NCI-H1436 treated with DMSO at 0.1 percent for 48 hours (cell line): ENCODE measurements at places on chromosomes 12 and 14.

DNA sequence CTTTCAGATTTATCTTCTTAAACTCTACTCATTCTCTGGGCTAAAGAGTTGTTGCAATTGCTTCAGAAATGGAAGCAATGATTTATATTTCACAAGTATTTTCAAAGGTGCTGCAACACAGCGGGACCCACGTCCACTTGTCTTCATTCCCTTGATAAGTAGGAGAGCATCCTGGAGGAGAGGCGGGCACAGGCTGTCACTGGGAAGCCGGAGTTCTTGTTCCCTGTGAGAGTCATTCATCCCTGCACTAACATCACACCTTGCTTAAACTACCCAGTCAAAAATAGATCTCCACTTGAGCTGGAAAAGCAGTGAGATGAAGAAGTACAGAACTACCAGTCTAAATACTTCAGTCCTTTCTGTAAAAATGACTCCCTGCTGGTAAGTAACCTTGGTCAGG lies 160.5 kb upstream of the RASSF8 start:
- no peak for DNase-seq

DNA sequence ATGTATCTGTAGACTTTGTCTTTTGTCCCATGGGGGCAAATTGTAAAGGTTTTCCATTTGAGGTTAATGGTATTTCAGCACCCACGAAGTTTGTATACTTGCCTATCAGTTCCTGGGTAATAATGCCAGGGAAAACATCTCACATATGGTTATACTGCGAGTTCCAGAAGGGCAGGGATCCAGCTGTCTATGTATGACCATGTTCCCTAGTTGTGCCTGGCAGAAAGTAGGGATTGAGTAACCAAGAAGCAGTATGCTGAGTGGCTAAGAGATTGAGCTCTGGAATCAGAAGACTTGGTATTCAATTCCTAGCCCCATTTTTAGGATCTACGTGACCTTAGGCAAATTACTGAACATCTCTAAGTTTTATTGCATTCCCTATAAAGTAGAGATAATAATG lies 173.2 kb upstream of the PWP1 start:
- DNase-seq, result no peak

DNA sequence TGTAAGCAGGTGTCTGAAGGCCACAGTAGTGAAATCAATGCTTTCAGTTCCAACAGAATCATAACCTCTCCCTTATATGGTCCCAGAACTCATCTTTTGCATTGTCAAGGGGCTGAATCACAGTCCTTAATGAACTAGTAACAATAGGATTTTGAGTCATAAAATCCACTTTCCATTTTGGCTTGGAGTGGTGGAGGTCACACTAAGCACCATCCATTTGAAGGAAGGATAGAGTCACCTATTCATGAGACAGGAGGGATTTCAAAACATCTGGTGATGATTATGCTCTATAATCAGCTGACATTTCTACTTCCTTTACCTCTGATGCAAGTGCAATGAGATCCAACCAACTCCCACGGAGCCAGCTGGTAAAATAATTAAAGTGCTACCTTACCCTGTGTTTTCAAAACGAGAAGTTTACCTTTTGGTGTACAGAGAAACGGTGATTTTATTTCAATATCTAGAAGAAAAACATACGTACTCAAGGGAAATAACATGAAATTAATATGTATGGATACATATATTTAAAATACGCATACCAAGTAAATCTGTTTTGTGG lies 59.1 kb downstream of the TMEM132D start:
- no peak for DNase-seq

DNA sequence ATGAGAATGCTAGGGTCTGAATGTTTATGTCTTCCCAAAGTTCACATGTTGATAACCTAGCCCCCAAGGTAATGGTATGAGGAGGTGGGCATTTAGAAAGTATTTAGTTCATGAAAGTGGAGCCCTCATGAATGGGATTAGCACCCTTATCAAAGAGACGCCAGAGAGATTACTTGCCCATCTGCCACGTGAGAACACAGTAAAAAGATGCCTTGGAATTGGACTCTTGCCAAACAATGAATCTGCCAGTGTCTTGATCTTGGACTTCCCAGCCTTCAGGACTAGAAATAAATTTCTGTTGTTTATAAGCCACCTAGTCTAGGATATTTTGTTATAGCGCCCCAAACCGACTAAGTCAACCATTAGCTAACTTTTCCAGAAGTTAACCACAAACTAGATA lies 92.0 kb upstream of the SLC38A4 start:
- no peak for DNase-seq

DNA sequence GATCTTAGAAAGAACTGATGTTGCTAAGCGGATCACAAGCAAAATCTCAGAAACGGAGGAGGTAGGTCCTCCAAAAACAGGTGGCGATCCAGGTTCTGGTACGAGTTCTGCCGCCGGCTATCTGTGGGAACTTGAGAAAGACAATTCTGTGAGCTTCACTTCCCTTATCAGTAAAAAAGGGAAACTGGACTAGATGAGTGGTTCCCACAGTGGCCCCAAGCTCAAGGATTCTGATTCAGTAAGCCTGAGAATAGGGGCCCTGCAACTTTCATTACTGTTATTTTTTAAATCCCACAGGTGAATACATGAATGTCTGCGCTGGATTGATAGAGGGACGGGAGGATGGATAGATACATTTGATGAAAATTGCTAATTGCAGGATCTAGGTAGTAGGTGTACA lies 160.2 kb downstream of the PPM1H start:
- no peak for DNase-seq

DNA sequence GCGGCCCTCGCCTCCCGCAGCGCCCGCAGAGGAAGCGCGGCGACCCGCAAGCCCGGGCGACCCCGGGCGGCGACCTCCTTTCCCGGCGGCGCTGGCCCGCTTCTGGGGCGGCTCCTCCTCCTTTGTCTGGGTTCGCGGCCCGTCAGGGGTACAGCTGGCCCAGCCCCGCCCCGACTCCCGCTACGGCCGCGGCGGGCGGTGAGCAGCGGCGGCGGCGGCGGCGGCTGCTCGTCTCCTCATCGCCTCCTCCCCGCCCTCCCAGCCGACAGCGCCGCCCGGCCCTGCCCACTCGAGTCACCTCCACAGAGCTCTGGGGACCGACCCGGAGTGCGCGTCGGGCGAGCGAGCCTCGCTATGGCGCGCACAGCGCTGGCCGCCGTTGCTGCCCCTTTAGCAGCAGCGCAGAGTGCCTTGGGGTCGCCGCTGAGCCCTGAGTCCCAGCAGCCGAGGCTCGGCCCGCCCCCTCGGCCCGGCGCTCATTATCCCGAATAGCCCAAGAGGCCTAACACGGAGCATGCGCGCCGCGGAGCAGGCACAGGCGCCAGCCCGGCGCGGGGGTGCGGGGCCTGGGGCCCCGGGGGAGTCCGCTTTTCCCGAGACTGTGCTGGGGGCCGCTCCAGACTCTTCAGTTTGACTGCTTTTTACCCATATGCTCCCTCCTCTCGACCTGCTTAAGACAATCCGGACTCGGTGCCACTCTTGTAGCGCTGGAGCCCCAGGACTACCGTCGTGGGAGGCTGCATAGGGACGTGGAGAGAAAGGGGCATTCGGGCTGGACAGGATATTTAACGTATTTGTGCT lies at the start of gene SOS2:
SOS2 (minus strand) TSS at position 104 of the 801 bp plus-strand sequence. CDS start 295 bp downstream, outside the sequence.
- no peak for DNase-seq

- no peak for DNase-seq
Observed at GRCh38 chr14:44940944-44941343, 20.8 kb downstream of the KLHL28 start.

GRCh38 chr14:66802962-66803361 lies 295.0 kb downstream of the GPHN start:
- no peak for DNase-seq

- no peak for DNase-seq
Observed at GRCh38 chr14:24081739-24082211, 10.4 kb downstream of the CPNE6 start.
